ENCODE measurements at places on chromosomes 11 and 22.
A peak's percentile ranks its signal among the peaks of the same experiment; 100 is the strongest.

GRCh38 chr22:44482776-44483175 lies 15.3 kb downstream of the RTL6 start:
- no peak for DNase-seq

- DNase-seq = no peak
Observed at GRCh38 chr22:36565686-36566085, 36.7 kb upstream of the EIF3D start.

DNA sequence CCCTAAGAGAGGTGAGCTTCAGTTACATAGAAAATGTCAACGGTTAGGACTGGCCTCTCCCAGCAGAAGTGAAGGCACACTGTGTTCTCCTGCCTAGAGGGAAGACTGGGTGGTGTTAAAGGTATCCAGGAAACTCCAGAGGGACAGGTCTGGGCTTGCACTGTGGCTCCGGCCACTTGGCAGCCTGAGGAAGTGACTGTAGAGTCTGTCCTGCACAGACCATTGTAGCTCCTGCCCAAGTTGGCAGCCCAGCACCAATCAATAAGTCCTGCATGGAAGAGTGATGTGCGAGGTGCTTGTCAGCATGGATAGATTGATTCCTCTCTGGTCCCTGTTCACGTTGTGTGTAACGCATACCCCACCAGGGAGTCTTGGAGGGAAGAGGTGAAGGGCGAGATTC lies 284.8 kb downstream of the TENM4 start:
- DNase-seq = no peak

DNA sequence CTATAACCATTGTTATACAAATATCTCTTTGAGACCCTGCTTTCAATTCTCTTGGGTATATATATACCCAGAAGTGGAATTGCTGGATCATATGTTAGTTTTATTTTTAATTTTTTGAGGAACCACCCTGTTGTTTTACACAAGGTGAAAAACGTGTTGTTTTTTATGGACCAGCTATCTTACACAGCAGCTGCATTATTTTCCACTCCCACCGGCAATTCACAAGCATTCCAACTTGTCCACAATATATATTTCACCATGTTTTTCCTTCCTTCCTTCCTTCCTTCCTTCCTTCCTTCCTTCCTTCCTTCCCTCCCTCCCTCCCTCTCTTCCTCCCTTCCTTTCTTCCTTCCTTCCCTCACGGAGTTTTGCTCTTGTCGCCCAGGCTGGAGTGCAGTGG lies 6.3 kb upstream of the APOL5 start:
- DNase-seq = no peak

DNA sequence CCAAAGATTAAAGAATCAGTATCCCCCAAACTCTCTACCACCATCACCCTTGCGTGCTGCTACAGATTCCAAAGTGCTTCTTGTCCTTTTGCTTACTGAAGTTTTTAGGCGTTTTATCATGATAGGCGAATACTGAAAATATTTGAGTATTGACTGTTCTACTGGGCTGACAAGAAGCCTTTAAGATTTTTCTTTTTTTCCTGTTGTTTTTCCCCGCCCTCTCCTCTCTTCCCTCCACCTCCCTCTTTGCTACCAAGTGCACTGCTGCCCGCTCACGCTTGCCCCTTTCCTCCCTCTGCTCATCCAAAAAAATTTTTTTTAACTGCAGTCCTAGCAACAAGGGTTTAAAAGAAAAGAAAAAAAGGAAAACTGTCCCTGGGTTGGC lies 679 bp downstream of the SPCS2 start:
- no peak for DNase-seq

DNA sequence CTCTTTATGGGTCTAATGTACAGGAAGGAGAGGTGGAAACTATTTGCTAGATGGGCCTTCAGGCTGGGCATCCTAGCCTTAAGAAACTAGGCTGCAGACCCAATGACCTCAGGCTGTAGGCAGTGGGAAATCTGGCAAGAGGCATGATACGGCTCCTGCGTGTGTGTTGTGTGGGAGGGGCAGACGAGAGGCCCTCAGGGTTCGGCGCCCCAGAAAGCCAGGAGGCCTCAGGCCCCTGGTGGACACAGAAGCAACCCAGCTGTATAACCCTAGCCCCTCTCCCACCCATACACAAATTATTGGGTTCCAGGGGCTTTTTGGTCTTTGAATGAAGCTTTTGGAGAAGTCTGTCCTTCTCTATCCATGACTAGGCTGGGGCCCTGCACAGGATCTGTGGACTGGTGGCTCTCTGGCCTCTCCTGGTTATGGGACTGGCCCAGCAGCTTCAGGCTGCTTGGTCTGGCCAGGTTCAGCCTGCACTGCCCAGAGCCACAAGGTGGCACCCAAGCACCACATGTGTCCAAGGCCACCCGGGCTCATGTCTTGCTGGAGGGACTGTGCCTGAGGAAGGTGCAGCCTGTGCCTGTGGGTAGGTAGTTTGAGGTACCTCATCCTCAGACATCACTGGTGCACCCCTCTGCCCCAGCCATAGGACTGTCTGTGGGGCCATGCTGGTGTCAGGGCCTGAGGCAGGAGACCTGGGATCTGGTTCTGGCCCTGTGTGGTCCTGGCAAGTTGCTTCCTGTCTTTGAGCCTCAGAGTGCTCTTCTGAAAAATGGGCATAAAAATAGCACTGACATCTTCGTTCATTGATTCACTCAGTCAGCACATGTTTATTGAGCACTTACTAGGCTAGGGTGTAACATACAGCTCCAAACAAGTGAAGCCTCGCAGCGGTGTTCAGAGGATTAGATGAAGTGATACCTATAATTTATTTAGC lies 87.5 kb downstream of the RRM1 start:
- DNase-seq = peak; percentile 40
